Activated CD4-positive, CD25-positive, alpha-beta regulatory T cell treated with anti-CD3 and anti-CD28 coated beads, Interleukin-2, amount 50 U/mL, for 72 hours (primary cell): ENCODE measurements at places on chromosomes 16 and 17.

- no peak for DNase-seq
Measured at GRCh38 chr17:57006040-57006439, 28.1 kb downstream of the SCPEP1 start.

- DNase-seq = no peak
Measured at GRCh38 chr17:48633266-48633677, 7.1 kb upstream of the HOXB9 start.

- DNase-seq = peak; percentile 95
Measured at GRCh38 chr16:46973207-46973995, at the start of gene DNAJA2. DNAJA2 (minus strand) TSS chr16:46973674; CDS start chr16:46973572, 102 bp downstream.

GRCh38 chr16:35596467-35596866 lies 2137.1 kb downstream of the TP53TG3F start:
- DNase-seq = no peak

DNA sequence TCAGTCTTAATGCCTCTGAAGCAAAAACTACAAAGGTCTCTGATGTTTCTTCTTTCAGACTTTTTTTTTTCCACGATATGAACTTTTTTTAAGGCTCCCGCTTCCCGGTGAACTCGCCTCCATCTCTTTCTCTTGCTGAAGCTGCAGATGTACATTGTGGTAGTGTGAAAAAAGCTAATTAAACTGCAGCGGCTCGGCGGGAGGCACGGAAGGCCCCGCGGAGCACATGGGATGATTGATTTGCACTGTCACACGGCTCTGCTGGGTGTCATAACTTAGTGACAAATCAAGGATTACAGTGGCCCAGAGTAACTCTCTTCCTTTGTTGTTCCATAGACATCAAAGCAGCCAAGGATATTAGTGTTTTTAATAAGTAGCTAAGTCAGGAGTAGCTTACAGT lies 196.3 kb downstream of the AXIN2 start:
- DNase-seq = no peak

GRCh38 chr17:50213026-50214022 lies 11.9 kb upstream of the COL1A1 start:
- peak; percentile 47 for DNase-seq

- DNase-seq = no peak
Measured at GRCh38 chr16:10114409-10114808, 67.8 kb downstream of the GRIN2A start.

DNA sequence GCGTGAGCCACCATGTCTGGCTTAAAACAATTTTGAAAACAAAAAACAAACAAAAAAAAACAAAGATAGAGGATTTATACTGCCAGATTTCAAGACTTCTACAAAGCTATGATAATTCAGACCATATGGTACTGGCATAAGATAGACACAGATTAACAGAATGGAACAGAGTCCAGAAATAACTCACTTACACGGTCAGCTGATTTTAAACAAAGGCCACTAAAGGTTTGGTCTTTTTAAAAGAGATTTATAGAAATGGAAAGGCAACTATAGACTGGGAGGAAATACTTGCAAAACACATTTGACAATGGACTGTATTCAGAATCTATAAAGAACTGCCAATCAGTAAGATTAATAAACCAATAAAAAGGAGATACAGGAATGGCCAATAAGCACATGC lies 48.6 kb upstream of the MNT start:
- no peak for DNase-seq

GRCh38 chr16:15495898-15496297 lies 61.5 kb downstream of the BMERB1 start:
- DNase-seq = no peak

GRCh38 chr17:10380631-10381408 lies 8.0 kb upstream of the MYH13 start:
- DNase-seq = no peak

GRCh38 chr17:841313-841712 lies 59.2 kb downstream of the MRM3 start:
- DNase-seq = no peak

GRCh38 chr17:58308173-58308984 lies 20.2 kb downstream of the TSPOAP1 start:
- no peak for DNase-seq
